ENCODE measurements at places on chromosomes 4 and X. TPM values are rescaled to one million over a fixed set of nuclear protein-coding genes. Genes with fewer than 3 reads are reported as not detected.

DNA sequence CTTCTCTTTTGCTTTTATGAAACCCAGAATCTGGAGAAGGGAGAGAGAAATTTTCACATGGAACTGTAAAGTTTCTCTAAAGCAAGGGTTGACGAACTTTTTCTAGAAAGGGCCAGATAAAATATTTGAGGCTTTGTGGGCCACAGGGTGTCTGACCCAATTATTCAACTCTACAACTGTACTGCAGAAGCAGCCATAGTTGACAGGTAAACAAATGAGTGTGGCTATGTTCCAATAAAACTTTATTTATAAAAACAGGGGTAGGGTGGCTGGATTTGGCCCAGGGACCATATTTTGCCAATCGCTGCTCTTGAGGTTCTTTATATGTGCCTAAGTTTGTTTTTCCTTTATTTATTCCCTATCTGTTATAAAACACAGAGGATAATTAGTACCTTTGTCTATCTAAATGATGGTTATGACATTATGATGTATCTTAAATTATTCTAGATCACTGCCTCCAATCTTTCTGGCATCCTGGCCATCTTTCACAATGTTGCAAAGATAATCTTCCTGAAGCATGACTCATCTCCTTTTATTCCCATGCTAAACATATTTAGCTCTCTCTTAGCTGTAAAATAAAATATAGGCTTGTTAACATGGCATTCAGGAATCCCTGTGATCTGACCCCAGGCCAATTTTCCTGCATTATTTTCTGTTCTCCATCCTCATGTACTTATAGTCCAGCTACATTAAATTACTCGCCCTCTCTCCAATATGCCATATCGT is 106.8 kb upstream of the CBLL2 start:
- H3K4me1 ChIP-seq, result no peaks in the 10 kb centered on the region
- DNase-seq, result no peak
- no peaks in the 10 kb centered on the region for H3K36me3 ChIP-seq
- no peak overlapping the region for H3K27ac ChIP-seq
- H3K27me3 ChIP-seq, result no peaks in the 10 kb centered on the region

MAGEA9B gene
- total RNA-seq, result not detected

- no peaks in the 10 kb centered on the region for H3K27me3 ChIP-seq
- no peak for DNase-seq
- no peak overlapping the region for H3K27ac ChIP-seq
Observed at GRCh38 chr4:47930971-47931804, 16.8 kb upstream of the NFXL1 start.

GRCh38 chr4:122701061-122701460 is 31.4 kb upstream of the BBS12 start:
- H3K36me3 ChIP-seq, result no peaks in the 10 kb centered on the region
- H3K4me1 ChIP-seq, result no peaks in the 10 kb centered on the region
- H3K27ac ChIP-seq, result no peak overlapping the region

All from upper lobe of right lung (tissue), 1 donor.